Left hindlimb (tissue), 1 donor: ENCODE measurements at places on chromosomes 1 and 21.

DNA sequence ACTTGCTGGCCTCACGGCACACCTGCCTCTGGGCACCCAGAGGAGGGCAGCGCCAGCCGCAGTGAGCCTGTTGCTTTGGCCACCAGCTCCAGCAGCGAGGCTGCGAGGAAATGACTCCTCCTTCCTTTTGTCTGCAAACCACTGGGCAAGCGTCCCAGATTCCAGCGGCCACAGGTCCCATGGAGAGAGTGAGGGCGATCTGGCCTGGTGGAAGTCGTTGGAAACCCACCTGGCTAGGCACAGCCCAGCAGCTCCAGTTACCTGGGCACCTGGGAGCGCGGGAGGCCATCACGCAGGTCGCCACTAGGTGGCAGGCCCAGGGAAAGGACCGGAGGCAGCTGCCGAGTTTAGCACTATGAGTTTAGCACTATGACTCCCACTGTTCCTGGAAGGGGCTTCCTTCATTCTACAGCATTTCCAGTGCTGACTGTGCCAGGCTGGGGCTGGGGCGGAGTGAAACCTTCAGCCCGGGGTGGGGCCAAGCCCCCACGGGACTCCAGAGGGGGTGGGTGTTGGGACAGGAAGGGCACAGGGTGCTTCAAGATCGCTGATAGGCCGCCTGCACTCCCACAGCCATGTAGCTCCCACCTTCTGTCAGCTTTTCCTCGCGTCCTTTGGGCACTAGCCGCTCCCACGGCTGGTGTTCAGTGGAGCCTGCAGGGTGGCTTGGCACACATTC lies 1.1 kb upstream of the ESPN start:
- DNase-seq = no peak

DNA sequence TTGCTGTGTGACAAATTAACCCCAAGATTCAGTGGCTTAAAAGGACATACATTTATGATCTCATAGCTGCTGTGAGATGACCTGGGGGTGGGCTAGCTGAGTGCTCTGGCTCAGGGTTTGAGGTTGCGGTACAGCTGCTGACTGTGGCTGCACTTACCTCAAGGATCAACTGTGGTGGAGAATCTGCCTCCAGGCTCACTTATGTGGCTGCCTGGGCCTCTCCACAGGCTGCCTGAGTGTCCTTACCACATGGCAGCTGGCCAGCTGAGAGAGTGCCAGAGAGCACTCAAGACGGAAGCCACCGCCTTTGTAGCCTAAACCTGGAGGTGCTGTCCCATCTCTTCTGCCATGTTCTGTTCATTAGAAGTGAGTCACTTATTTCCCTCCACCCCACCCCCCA lies 5.7 kb downstream of the LRRC71 start:
- peak; percentile 58 for DNase-seq

- DNase-seq = no peak
These were observed 67.5 kb downstream of the IGSF21 start for GRCh38 chr1:18175051-18175450.

- no peak for DNase-seq
These were observed 303.9 kb downstream of the SMYD3 start for GRCh38 chr1:246203180-246203579.

DNA sequence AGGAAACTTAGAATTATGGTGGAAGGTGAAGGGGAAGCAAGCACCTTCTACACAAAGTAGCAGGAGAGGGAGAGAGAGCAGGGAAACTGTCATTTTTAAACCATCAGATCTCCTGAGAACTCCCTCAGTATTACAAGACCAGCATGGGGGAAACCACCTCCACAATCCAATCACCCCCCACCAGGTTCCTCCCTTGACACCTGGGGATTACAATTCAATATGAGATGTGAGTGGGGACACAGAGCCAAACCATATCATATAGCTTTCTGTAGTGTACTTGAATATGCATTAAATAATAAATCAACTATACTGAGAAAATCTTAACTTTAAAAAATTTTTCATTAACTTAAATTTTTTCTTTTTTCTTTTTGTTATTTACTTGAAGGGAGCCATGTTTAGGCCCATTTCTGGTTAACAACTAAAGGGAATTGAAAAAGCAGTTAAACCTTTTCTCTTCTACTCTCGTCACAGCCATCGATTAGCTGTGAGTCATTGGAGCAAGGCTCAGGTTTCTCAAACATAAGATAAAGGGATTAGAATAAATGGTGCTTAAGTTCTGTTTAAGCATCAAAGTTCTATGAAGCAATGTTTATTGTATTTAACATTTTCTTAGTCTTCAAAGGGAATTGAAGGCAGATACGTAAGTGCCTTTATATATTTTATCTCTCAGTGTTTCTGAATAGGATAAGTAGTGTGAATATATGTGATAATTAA lies 72.2 kb upstream of the DPT start:
- no peak for DNase-seq

DNA sequence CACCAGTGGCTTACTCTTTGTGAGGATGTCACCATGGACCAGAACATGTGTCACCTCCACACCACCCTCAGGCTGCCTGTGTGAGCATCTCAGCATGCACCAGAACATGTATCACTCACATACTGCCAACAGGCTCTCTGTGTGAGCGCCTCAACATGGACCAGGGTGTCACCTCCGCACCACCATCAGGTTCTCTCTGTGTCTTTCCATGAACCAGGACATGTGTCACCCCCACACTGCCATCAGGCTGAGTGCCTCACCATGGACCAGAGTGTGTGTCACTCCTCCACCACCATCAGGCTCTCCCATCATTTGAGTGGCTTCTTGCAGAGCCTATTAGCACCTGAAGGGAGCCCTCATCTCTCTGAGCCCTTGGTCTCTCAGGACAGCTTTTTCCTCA lies 125.2 kb downstream of the ZNF648 start:
- DNase-seq = no peak

DNA sequence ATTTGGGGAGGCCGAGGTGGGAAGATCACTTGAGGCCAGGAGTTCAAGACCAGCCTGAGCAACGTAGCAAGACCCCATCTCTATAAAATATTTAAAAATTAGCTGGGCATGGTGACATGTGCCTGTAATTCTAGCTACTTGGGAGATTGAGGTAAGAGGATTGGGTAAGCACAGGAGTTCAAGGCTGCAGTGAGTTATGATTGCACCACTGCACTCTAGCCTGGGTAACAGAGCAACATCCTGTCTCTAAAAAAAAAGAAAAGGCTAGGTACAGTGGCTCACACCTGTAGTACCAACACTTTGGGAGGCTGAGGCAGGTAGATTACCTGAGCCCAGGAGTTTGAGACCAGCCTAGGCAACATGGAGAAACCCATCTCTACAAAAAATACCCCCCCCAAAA lies 35.7 kb upstream of the RCC1 start:
- no peak for DNase-seq

- DNase-seq = peak; percentile 93
These were observed 2.6 kb upstream of the IRF2BP2 start for GRCh38 chr1:234612352-234613127.

DNA sequence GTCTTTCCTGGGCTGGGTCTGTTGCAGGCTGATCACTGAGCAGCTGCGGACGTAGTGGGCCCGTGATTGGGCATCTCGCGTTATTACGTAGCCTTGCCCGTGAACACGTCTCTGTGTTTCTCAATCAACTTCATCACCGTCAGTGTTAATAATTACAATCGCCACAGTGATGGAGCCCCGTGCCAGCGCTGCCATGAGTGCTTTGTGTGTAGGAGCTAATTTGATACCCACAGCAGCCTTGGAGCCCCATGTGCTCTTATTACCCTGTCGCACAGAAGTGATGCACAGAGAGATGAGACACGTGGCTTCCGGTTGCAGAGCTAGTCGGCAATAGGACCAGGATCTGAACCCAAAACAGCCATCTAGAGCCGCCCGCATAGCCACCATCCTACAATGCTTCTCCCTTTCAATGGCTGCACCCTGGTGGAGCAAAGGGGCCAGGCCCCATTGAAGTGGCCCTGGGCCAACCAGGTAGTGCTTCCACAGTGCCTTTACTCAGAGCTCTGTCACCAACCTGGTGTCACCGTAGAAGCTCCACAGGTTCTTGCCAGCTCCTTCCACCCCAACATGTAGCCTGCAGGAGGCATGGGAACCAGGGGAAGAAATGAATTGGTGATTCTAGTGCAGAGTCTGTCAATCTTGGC lies 398.5 kb upstream of the VAMP3 start:
- DNase-seq = no peak

DNA sequence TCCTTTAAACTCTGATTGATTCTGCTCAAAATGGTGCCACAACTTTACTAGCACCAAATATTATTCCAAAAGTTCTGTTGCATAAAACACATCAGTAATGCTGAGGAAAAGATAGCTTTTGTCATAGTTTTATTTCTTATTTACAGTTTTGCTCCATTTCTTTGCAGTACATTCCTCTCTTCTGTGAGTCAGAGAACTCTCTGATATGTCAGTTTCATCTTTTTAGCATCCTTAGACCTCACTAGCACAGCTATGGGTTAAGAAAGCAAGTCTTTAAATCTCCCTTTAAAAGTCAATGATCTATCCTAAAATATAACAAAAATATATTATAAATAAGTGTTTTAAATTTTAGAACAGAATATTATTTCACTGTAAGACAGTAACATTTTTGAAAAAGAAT lies 356.6 kb upstream of the SNX7 start:
- DNase-seq = no peak

- DNase-seq = no peak
These were observed at the start of gene DMBX1 for GRCh38 chr1:46489638-46490405. Gene DMBX1 (plus strand): TSS chr1:46489836. CDS start chr1:46507011, 17,175 bp downstream.

- DNase-seq = no peak
These were observed 20.8 kb upstream of the C1orf159 start for GRCh38 chr1:1136547-1137230.

DNA sequence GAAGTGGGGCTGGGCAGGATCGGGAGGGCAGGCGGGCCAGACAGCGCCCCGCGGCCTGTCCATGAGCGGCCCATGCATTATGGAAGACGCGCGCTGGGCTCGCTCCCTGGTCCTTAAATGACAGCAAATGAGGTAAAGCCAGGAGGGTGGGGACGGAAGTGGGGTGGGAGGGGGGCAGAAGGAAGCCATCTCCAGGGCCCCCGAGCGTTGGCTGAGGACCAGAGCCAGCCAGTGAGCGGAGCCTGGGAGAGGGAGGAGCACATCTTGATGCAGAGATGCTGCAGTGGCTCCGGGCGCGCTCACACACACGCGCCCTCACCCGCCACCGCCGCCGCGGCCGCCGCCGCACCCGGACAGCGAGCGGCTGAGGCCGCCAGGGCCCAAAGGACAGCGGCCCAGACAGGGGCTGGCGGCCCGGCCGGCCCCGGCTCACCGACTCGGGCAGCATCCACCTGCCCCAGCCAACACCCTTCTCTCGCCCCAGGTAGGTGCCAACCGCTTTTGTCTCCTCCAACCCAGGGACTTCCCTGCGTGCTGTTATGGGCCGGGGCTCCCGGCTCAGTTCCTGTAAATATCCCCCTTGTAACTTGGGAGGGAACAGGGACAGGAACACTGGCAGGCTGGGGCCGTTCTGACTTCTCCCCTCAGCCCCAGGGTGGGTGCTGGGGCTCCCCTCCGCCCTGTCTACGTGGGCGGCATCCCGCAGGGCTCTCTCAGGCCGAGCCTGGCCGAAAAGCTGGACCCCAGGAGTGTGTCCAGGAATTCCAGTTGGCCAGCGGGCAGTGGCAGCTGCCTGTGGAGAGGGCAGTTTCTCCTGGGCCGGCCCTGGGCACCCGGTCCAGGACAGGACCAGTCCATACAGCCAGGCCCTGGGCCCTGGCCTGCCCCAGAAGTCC lies at the start of gene CNTN2:
CNTN2 (plus strand) TSS at position 302 of the 896 bp plus-strand sequence. CDS start 9,974 bp downstream, outside the sequence.
- DNase-seq = peak; percentile 69

- DNase-seq = no peak
These were observed 23.5 kb downstream of the SUCO start for GRCh38 chr1:172556461-172556860.
